ENCODE measurements at places on chromosomes 12 and 14. TPM values are rescaled to one million over a fixed set of nuclear protein-coding genes. Genes with fewer than 3 reads are reported as not detected.

LRP6 gene
- 48.6 TPM for total RNA-seq

GLT1D1 gene
- total RNA-seq = 5.0 TPM

PTGER2 gene
- total RNA-seq = 10.5 TPM

SMIM41 gene
- 11.5 TPM for total RNA-seq

PTCSC3 gene
- 0.47 TPM for total RNA-seq

DNA sequence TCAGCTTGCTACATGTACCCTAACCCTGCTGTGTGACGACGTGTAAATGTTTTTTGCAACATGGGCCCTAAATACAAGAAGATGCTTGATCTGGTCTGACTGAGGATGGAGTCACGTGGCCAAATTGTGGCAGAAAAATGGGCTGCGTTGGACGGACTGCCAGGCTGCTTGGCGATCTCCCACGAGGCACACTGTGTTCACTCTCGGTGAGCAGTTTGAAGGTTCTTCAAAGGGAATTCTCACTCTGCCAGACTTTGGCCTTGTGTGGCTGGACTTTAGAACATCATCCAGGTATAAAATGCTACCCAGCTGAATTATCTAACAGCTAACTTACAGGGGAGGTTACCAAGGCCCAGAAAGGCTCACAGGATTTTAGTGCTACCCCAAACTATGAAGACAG lies 85.1 kb downstream of the KDM2B start:
- DNase-seq = no peak

DNA sequence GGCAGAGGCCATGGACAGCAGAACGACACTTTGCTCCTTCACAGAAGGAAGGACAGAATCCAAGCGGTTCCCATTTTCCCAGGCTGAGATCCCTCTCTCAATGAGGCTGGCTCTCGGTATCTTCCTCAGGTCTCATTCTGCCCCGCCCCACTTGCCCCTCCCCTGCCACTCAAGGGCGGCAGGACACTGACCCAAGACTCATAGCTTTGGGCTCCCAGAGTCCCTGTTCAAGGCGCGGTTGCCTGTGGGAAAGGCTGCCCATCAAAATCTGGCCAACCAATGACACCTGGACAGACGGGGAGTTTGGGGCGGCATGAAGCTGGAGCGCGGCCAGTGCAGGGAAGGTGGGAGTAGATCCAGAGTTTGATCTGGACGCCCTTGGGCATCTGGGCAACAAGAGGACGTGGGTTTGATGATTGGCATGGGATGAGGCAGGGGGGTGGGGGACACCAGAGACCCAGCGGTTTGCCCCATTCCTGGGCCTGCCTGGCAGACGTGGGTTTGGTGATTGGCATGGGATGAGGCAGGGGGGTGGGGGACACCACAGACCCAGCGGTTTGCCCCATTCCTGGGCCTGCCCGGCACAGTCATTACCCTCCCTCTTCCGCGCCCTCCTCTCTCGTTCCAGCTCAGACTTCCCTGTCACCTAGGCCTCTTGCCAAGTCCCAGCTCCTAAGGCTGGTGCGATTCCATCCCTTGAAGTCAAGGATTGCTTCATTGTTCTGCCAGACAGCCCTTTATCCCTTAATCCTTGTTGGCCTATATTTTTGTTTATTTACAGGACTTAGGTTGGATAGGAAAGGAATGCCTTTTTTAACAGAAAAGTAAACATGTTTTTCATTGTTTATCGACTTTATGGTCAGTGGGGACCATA lies 92.1 kb downstream of the NINJ2 start:
- peak; percentile 77 for DNase-seq

DNA sequence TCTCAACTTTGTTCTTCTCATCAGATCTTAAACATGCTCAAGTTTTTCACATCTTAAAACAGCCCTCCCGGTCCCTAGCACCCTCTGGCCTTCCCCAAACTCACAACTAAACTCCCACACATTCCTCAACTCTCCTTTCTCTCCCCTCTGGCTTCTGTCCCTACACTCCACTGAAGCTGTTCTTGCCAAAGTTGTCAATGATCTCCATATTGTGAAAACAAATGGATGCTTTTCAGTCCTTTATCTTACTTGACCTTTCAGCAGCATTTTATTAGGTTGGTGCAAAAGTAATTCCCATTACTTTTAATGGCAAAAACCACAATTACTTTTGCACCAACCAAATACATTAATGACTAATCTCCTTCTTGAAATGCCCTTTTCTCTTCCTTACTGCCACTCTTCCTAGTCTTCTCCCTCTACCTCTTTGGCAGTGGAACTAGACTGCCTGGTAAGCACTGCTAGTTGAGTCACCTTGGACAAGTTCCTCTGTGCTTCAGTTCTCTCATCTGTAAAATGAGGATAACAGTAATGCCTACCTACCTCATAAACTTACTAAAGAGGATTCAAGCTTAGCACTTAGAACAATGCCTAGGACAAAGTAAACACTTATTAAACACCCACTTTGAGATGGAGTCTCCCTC lies 16.0 kb downstream of the CERS5 start:
- DNase-seq = no peak

DNA sequence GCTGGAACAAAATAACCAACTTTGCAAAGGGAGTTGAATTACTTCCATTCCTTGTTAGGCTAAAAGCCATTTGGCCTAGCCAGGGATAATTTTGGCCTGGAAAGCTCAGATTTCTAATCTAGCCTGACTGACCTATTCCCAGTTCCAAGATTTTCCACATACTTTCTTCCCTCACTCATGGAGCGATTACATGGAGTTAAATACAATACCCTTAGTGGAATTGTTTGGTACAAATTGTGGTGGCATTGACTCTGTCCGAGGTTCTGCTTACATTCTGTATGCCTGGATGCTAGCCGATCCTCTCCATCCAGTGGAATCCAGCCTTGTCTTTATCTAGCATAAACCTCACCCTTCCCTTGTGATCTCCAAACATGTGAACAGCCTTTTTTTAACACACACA lies 965.1 kb downstream of the DIO2 start:
- DNase-seq = no peak

- DNase-seq = no peak
Measured at GRCh38 chr14:61866932-61867920, 105.0 kb downstream of the SNAPC1 start.

- no peak for DNase-seq
Measured at GRCh38 chr14:68806526-68807147, 13.8 kb upstream of the ZFP36L1 start.

DNA sequence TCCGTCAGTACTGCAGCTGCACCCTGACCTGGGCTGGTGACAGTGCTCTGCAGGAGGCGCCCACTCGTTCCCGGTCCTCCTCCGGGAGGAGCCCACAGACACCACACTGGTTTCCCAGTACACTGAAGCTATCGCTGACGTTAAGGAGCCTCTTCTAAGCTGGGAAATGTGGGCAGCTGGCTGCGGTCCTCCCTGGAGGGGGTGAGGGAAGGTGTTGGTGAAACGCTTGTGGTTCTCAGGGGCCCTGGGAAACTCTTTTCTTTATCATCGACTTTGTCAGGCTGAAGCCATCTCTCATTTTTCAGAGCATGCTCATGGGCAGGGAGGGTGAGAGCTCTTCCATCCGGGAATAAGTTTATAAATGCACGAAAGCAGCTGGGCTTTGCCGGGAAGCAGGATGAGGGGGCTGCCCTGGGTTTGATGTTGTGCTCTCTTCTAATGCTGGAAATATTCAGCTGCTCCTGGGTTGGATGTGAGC lies 176.0 kb downstream of the CHST11 start:
- DNase-seq = peak; percentile 45

DNA sequence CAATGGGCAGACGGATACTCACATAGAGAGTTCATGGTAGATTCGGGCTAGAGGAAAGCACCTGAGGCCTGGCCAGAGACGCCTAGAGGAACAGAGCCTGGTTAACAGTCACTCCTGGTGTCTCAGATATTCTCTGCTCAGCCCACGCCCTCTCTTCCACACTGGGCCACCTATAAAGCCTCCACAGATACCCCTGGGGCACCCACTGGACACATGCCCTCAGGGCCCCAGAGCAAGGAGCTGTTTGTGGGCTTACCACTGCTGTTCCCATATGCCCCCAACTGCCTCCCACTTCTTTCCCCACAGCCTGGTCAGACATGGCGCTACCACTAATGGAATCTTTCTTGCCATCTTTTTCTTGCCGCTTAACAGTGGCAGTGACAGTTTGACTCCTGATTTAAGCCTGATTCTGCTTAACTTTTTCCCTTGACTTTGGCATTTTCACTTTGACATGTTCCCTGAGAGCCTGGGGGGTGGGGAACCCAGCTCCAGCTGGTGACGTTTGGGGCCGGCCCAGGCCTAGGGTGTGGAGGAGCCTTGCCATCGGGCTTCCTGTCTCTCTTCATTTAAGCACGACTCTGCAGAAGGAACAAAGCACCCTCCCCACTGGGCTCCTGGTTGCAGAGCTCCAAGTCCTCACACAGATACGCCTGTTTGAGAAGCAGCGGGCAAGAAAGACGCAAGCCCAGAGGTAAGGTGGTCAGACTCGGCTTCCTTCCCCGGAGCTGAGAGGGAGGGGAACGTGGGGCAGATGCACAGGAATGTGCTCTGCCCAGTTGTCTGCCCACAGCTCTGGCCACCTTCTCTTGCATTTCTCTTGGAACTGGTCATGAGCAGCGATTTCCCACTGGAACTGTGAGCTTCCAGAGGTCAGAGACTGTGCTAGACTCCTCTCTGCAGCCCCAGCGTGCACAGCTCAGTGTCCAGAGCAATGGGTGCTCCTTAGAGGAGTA lies at the start of gene CD4:
Gene CD4 (plus strand): TSS at position 557 of the 953 bp plus-strand sequence. CDS start 10,611 bp downstream, outside the sequence.
- DNase-seq = peak; percentile 84
